Uterine smooth muscle cell (primary cell): ENCODE measurements at places on chromosomes 4 and X. TPM values are rescaled to one million over a fixed set of nuclear protein-coding genes. Genes with fewer than 3 reads are reported as not detected.

DOK7 gene
- total RNA-seq = under 0.01 TPM in 1 of 2 replicates, not detected in the other

FAM184B gene
- under 0.01 TPM in 1 of 2 replicates, not detected in the other for total RNA-seq

ZAR1 gene
- total RNA-seq = under 0.01 and 0.11 TPM in 2 replicates

RIPPLY1 gene
- total RNA-seq = not detected in 2 replicates

MAD2L1 gene
- 11.7 and 39.3 TPM in 2 replicates for total RNA-seq

FHIP1A gene
- 1.4 TPM in 2 replicates for total RNA-seq

TBC1D9 gene
- total RNA-seq = 43.1 and 50.1 TPM in 2 replicates

TDO2 gene
- 0.11 TPM in 1 of 2 replicates, not detected in the other for total RNA-seq
